ENCODE measurements at places on chromosomes 2 and 18.

DNA sequence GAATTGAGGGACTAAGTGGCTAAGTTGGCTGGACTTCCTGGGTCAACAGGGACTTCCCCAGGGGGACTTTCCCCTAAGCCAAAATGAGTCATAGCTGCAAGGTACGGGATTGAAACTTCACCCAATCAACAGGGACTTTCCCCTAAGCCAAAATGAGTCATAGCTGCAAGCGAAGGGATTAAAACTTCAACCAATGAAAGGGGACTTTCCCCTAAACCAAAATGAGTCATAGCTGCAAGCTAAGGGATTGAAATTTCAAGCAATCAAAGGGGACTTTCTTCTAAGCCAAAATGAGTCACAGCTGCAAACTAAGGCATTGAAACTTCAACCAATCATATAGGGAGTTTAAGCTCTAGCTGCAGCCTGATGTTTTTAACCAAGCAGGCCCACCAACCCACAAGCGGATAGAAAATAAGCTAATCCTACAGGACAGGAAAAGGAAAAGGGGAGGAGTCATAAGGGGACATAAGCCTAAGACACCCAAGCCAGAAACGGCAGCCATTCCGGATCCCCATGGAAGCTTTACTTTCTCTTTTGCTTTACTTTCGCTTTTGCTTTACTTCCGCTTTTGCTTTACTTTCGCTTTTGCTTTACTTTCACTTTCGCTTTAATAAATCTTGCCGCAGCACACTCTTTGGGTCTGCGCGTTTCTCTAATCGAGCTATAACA, 1375.4 kb upstream of the CELF4 start:
- peak; percentile 96 for DNase-seq

- no peak for DNase-seq
These were observed 119.7 kb upstream of the NFATC1 start for GRCh38 chr18:79275992-79276391.

DNA sequence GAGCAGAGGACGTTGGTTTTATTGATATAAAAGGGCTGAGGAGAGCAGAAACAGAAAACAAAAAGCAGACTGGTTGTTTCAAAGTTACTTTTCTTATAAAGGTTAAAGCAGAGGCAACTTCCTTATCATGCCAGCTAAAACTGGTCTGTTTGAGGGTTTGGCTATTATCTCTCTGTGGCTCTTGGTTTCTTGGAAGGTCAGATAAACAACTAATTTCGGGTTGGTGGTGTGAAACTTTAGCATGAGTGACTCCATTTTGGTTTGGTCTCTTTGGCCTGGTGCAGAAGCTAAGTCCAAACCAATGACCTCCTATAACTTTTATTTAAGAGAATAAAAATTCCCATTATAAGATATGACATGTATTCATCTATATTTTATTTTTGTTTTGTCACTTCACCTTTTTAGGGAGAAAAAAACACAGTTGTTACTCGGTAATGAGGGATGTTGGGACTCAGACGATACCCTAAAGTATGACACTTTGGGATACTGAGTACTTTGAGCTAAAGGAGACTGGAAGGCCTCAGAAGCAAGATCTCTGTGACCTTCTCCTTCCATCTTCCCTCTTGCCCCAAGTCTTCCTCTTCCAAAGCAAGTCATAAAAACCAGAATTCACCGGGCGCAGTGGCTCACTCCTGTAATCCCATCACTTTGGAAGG, 23.3 kb downstream of the TNFAIP6 start:
- peak; percentile 87 for DNase-seq

DNA sequence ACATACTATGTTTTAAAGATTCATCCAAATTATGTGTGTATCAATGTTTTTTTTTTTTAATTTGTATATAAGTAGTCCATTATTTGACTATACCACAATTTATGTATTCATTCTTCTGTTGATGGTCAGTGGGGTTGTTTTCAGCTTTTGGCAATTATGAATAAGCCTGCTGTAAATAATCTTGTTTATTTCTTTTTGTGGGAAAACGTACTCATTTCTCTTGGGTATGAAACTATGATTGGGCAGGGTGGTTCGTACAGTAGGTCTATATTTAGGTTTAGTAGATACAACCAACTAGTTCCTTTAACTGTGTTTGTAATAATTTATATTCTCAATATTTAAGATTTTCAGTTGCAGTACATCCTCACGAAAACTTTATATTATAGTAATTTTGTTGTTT, 329.2 kb downstream of the LPIN1 start:
- DNase-seq, result no peak

GRCh38 chr2:40087434-40087833, 308.4 kb upstream of the THUMPD2 start:
- no peak for DNase-seq

GRCh38 chr2:55371376-55371775, 48.3 kb downstream of the CCDC88A start:
- no peak for DNase-seq

GRCh38 chr2:215878476-215879063, 134.8 kb downstream of the MREG start:
- no peak for DNase-seq

DNA sequence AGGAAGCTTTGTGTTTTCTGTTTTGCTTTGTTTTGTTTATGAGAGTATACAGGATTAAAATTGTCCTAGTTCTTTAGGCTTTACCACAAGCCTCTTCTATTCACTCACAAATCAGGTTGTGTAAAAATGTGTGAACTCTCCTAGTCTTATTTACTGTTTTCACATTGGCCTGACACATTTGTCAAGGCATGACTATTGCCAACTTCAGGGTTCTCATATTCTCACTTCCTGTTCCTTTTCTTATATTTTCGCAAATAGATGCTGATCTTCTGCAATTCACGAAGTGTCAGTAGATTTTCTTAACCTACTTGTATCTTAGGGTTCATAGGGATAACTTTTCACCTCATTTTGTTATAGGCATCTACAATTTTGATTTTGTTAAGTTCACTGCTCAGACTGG, 67.1 kb downstream of the CCDC102B start:
- no peak for DNase-seq

- no peak for DNase-seq
These were observed 137.9 kb downstream of the CDH2 start for GRCh38 chr18:28039078-28039477.

DNA sequence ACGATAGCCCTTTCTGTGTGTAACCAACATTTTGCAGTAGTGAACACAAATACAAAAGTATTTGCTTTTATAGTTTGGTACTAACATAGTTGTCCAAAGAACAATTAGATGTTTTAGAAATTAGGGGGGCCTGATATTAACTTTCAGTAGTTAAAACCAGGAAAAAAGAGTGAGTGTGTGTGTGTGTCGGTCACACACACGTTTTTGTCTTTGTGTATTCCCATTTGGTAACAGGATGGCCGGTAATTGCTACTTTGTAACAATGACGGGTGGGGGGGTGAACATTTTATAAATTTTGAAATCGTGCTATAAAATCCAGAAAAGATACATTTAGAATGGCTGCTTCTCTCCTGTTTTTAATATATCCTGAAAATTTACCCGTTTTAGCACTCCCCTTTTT, 1.5 kb downstream of the PPIG start:
- no peak for DNase-seq

GRCh38 chr2:56017784-56018183, 94.2 kb upstream of the EFEMP1 start:
- no peak for DNase-seq

- peak; percentile 47 for DNase-seq
These were observed 1887.8 kb upstream of the CELF4 start for GRCh38 chr18:39453356-39453755.

- DNase-seq, result no peak
These were observed 46.1 kb upstream of the PTH2R start for GRCh38 chr2:208360259-208361076.

- DNase-seq, result no peak
These were observed 31.0 kb downstream of the VAPA start for GRCh38 chr18:9944805-9945204.

DNA sequence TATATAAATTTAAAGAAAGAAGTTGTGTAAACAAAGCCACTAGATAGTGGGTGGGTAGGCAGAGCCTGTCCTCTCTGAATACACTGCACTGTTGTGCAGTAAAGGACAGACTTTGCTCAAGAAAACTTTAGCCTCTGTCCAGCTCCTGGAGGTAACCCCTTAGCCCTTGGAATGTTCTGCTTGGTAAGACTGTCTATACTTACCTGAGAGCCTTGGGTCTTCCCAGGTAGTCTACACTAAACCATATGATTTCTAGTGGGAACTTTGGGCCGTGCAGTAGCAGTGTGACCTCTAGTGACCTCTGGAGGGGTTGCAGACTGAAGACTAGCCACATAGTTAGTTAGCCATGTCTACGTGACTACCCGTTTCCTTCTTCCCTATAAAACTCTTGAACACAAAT, 678.3 kb upstream of the NRXN1 start:
- DNase-seq, result peak; percentile 63

DNA sequence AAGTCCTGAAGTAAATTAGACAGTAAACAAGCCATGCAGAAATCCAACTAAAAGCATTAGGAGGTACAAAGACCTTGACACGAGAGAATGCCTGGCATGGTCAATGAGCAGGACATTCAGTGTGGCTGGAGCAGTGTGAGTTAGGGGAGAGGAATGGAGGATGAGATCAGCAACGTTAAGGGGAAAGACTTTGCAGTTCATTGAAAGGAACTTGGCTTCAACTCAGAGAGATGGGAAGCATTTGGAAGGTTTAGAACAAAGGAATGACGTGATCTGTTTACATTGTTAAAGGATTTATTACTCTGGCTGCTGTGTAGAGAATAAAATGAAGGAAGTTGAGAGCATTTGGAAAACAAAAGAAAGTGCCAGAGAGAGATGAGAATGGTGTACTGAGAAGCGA, 621.3 kb downstream of the XIRP2 start:
- DNase-seq, result no peak

GRCh38 chr2:234643407-234643806, 146.5 kb upstream of the ARL4C start:
- no peak for DNase-seq

DNA sequence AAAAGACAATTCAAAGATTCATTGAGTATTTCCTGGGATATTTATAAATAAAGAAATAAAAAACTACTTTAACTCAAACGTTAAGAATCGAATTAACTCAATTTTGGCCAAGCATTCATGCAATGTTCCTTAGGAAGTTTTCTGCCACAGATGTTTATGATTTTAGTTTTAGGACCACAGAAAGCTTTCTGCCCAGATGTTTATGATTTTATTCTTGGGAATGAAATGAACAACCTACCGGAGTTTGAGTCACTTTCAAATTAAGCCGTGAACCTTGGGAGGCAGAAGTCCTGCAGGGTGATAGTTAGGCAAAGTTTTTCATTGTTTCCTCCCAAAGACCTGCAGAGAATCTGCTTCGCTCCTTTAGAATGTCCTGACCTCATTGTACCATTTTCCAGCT, 34.7 kb upstream of the MBP start:
- no peak for DNase-seq

- DNase-seq, result no peak
These were observed 42.4 kb upstream of the KDM3A start for GRCh38 chr2:86398500-86399474.

DNA sequence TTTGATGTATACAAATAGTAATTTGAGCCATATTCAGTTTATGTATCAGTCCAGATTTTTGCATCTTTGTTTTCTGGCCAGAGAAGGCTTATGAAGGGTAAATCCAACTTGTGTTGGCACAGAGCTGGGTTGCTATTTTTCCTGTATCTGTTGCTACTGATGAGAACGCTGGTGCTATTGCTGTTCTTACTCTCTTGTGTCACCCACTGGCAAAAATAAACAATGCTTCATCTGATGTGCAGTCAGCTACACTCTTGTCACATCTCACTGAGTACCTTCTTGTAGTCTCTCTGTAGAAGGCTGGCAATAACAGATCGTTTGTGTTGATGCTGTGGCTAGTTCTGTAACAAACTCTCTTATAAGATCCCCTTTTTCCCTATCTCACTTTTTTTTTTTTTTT, 323.4 kb downstream of the CDH19 start:
- no peak for DNase-seq

DNA sequence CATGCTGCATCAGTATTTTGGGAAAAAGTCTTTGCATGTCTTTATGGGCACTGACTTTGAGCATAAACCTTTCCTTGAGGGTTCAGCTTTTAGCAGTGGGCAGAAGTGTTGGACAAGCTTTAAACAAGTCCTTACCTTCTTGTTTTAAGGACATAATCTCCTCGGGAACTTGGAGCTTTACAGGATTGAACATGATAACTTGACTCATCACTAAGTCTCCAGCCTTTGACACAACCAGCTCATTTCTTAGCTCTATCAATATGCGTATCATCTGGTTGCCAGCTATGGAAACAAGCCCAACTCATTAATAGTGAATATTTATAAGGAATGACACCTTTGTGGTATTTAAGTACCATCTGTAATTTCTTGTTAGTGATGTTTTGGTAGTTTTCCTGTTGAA, 21.0 kb upstream of the RAB27B start:
- DNase-seq, result no peak

GRCh38 chr2:213066443-213066743, 85.0 kb downstream of the IKZF2 start:
- DNase-seq, result no peak

GRCh38 chr18:68461481-68462018, 253.4 kb downstream of the TMX3 start:
- no peak for DNase-seq

DNA sequence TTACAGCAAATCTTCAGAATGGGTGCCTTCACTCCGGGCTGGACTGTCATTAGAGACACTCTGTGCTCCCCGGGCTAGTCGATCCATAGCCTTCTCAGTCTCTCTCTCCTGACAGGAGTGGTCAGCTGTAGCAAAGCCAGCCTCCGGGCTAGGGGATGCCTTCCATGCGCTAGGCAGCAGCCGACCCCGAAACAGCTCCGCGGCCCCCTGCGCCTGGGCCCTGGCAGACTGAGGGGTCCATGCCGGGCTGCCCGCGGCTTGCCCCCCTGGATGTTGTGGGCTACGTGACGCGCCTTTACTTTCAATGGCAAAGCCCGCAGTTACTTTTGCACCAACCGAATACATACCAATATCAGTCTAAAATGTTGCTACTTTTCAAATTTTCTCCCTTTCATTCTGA, 1447.2 kb downstream of the LRP1B start:
- DNase-seq, result no peak

GRCh38 chr2:181947273-181947672, 38.4 kb upstream of the PPP1R1C start:
- DNase-seq, result no peak

GRCh38 chr2:70673041-70673647, 94.9 kb downstream of the ADD2 start:
- no peak for DNase-seq

- no peak for DNase-seq
These were observed 22.1 kb upstream of the TCF7L1 start for GRCh38 chr2:85110991-85111560.

GRCh38 chr2:99342536-99342935, 5.3 kb downstream of the EIF5B start:
- no peak for DNase-seq

DNA sequence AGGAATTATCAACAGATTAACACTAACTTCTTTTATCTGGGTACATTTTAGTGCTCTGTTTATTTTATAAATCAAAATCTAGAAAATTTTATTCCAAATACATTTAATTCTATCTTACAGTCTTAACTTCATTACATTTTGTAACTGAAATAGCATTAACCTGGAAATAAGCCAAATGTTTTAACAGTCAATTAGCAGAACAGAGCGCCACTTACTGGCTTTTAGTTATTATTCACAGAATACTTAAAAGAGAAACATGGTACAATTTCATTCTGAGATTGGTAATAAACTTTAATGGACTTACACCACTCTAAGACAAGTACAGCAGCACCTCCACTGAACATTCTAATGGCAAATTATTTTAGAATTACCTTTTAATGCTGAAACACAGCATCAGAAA, 38.6 kb downstream of the SS18 start:
- no peak for DNase-seq
